ENCODE measurements at places on chromosomes 6 and 20. TPM values are rescaled to one million over a fixed set of nuclear protein-coding genes. Genes with fewer than 3 reads are reported as not detected.

DNA sequence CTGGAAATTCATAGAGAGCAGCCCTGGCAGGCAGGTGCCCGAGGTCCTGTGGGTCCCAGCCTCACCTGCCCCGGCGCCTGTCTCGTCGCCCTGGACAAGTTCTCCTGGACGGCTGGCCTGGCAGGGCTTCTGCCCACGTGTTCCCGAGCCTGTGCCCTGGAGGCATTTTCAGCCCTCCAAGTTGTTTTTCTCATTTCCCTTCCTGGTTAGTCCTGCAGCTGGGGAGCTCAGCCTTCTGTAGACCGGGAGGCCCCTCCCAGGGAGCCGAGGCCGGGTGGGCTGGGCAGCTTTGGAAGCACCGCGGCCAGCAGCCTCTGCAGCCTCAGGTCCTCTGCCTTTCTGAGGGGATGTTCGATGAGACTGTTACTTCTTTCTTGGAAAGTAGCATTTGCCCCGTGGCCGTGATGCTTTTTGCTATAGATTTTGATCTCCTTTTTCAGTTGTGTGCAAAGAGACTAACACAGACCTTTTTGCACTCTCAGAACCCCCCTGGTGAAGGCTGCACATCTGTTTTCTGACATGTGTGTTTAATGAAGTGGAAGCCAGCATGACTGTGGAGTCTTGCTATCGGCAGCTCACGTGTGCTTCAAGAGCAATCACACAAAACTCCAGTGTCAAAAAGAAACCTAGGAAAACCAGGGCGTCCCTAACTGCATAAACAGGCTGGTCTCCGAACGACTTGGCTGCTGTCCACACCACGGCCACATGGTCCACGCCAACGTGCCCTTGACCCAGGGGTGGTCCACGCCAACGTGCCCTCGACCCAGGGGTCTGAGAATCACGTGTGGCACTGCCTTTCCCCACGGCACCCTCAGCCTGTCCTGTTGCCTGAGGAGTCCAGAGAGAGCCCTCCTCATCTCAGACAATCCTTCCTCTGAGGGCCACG lies 207.5 kb downstream of the SMOC2 start:
- DNase-seq = no peak

DNA sequence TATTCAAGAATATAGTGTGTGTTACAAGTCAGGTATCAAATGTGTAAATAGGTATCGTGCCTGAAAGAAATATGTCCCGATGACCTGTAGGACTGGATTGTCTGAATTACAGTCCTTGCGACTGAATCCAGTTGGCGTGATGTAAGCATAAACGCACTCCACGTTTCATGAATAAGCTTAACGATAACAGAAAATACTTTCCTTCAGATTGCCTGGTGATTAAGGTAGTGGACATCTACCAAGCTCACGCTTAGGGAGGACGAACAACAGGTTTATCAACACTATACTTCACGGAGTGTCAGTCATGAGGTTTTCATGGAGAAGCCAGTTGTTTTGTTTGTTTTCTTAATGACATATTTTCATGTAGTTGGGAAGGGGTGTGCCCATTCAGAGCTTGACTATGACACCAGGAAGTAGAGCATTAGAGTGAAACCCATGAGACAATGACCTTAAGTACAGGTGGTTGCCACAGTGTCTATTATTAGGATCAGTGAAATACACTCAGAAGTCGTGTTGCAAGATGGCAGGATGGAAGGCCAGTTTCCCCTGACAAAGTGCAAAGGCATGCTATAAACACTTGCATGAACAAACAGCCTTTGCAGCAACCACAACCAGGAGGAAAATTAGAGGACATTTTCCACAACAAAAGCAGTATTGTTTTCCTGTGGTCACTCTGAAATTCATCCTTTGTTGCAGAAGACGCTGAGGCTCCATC lies 305.8 kb upstream of the PRDM1 start:
- no peak for DNase-seq

- DNase-seq = no peak
Observed at GRCh38 chr6:72589096-72589495, 32.8 kb upstream of the KCNQ5 start.

DNA sequence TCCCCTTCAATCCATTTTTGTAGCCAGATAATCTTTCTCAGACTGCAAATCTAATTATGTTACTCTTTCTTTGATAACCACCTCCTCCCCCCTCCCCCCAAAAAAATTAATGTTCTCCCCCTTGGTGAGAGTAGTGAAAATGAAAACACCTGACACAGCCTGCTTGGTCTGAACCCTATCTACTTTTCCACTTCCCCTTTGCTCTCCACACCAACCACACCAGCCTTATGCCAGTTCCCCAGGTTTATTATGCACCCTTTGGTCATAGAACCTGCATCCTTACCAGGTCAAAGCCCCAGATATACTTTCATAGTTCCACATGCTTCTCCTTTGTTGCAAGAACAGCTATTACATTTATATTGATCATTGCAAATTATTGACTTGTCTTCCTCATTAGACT lies 19.4 kb downstream of the PFDN4 start:
- DNase-seq = no peak

- DNase-seq = peak; percentile 90
Observed at GRCh38 chr6:10954590-10955010, 67.7 kb downstream of the SYCP2L start.

DNA sequence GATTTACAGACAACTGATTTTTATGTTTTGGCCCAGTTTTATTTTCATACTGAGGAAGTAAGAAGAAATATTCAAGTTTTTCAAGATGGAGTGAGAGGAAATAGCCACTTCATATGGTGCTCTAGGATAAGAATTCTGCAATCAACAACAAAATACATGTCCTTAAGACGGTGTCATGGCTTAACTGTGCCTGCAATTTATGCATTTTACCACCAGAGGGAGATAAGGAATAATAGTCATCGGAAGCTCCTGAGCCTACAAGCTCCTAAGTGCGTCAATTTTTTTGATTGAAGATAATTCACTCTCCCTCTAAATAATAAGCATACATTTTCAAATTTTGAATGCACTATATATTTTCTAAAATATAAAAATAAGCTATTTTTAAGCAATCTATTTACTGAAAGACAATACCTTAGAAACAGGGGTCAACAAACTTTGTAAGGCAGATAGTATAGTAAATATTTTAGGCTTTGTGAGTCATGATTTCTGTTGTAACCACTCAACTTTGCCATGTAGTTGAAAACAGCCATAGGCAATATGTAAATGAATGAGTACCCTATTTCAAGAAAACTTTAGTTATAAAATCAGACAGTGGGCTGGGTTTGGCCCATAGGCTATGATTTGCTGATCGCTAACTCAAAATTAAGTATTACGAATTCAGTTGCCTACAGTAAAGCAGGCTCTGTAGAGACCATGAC lies 230.9 kb upstream of the DTNBP1 start:
- no peak for DNase-seq

GRCh38 chr6:38987503-38987902 lies 61.1 kb upstream of the GLP1R start:
- DNase-seq = no peak

DNA sequence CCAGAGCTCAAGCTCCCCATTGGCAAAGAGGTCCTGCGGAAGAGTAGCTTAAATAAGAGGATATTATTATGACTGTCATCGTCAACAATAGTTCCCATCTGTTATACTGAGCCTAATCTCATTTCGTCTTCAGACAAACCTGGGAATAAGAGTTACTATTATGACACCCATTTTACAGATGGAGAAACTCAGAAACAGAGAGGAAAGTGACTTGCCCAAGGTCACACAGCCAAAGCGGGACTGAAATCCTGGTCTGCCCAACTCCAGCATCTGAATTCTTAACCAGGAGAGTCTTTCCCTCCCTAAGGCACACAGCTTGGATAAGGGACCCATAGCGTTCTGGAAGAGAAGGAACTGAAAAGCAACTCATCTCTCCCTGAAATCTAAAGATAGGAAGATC lies 23.4 kb downstream of the PTGIS start:
- DNase-seq = no peak

DNA sequence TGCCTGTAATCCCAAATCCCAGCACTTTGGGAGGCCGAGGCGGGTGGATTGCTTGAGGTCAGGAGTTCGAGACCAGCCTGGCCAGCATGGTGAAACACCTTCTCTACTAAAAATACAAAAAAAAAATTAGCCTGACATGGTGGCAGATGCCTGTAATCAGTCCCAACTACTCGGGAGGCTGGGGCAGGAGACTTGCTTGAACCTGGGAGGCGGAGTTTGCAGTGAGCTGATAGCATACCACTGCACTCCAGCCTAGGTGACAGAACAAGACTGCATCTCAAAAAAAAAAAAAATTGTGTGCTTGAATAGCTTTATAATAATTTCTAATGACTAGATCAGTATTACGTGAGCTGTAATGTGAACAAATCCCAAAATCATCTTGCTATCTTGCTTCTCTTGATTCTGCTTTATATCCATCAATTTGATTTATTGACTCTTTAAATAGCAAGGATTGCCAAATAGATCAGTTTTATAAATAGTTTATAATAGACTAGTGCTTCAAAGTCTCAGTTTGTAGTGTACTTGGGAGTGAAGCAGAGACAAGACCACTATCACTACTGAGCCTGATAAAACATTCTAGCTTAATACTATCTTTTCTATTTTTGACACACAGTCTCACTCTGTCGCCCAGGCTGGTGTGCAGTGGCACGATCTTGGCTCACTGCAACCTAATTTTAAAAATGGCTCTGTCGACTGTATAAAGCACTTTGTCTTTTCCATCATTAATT lies 7.1 kb downstream of the AMD1 start:
- DNase-seq = no peak

GRCh38 chr20:3871550-3872265 lies 17.5 kb upstream of the PANK2 start:
- DNase-seq = no peak

DNA sequence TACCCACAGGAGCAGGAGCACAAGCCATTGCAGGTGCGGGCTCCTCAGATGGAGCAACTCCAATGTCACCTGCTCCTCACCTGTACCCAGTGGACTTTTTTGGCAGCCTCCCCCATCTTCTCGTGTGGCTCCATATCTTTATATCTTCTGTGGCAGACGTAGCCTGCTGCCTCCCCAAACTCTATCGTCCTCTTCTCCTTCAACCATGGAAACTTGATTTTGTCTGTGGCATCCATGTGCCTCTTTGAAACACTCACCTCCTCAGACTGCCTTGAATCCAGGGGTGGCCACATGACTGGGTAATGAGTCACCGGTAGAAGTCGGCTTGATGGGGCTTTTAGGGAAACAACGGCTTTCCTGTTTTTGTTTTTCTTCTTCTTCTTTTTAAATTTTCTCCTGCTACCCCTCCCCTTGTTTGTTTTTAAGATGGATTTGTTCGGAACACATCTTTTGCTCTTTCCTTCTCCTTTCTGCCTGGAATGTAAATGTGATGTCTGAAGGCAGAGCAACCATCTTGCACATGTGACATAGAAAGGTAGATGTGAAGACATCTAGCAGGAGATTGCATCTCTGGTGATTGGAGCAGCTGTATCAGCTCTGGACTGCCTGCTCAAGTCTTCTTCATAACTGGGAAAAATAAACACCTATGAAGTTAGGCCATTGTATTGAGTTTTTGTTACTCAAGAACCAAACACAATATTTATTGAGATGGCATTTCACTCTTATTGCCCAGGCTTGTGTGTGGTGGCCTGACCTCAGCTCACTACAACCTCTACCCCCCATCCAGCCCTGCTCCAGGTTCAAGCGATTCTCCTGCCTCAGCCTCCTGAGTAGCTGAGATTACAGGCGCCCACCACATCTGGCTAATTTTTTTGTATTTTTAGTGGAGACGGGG lies 69.9 kb upstream of the DDR1 start:
- peak; percentile 85 for DNase-seq

GRCh38 chr20:17044891-17045290 lies 181.9 kb upstream of the PCSK2 start:
- no peak for DNase-seq

DNA sequence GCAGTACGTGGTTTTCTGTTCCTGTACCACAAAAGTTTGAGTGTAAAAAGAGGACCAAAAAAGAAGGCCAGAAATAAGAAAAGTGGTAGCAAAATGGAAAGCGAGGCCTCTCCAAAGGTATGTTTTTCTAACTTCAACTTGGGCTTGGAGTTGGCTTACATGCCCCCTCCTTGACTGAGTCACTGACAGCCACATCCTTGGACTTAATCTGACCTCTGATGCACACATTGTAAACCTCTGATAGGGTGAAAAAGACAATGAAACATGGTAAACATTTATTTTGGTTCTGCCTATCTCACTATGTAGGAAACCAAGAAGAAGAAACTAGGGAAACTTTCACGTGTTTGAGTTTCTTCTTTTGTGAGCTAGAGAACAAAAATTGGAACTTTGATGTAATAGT lies 503.2 kb upstream of the ID4 start:
- DNase-seq = no peak

- DNase-seq = peak; percentile 63
Observed at GRCh38 chr6:158972241-158973233, 27.5 kb downstream of the RSPH3 start.

- DNase-seq = no peak
Observed at GRCh38 chr20:46378412-46379009, 27.9 kb downstream of the ELMO2 start.

- DNase-seq = no peak
Observed at GRCh38 chr20:2610941-2611720, 41.3 kb upstream of the NOP56 start.

GRCh38 chr6:55964136-55964535 lies 88.7 kb upstream of the BMP5 start:
- DNase-seq = no peak

- DNase-seq = no peak
Observed at GRCh38 chr6:71965404-71965803, 79.1 kb downstream of the RIMS1 start.

DNA sequence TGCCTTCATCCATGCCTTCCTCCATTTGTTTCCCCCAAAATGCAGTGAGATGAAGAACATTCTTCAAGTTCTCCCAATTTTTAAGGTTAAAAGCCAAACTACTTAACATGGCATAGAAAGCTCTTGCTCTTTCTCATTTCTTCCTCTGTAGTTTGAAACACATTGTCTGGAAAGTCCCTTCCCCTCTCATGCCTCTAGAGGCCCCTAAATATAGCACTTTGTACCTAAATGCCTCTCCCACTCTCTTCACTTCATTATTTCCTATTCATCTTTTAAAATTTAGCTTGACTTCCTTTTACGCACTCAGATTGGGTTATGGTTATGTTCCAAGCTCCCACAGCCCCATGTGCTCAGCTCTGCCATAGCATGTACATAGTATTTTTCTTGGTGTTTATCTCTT lies 389.3 kb downstream of the HDGFL1 start:
- no peak for DNase-seq

- DNase-seq = peak; percentile 79
Observed at GRCh38 chr6:151723152-151723551, 84.3 kb upstream of the ESR1 start.

Gene SLC22A1
- total RNA-seq = 2.2 TPM

Gene NQO2
- total RNA-seq = 29.1 TPM

Gene SNX21
- 0.47 TPM for total RNA-seq

Data from activated CD4-positive, alpha-beta T cell treated with anti-CD3 and anti-CD28 coated beads, Interleukin-2, amount 10 ng/mL, durations not matched to agents 24 days and 14 days (primary cell).